ENCODE measurements at places on chromosomes 1 and 21.

GRCh38 chr1:36386265-36387140 lies 779 bp upstream of the STK40 start:
- peak; percentile 99 for DNase-seq

DNA sequence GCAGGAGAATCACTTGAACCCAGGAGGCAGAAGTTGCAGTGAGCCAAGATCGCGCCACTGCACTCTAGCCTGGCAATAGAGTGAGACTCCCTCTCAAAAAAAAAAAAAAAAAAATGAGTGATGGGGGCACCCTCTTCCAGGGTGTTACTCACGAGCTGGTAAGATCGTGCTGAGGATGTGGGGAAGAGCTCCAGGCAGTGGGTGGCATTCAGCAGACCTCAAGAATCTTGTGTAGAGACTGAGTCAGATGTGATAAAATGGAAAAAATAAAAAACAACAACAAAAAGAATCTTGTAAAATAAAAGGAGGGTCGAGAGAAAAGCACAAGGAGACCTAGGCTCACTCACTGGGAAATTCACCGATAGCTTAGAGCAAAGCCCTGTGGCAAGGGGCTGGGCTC lies 38.5 kb downstream of the EPHA2 start:
- DNase-seq = no peak

DNA sequence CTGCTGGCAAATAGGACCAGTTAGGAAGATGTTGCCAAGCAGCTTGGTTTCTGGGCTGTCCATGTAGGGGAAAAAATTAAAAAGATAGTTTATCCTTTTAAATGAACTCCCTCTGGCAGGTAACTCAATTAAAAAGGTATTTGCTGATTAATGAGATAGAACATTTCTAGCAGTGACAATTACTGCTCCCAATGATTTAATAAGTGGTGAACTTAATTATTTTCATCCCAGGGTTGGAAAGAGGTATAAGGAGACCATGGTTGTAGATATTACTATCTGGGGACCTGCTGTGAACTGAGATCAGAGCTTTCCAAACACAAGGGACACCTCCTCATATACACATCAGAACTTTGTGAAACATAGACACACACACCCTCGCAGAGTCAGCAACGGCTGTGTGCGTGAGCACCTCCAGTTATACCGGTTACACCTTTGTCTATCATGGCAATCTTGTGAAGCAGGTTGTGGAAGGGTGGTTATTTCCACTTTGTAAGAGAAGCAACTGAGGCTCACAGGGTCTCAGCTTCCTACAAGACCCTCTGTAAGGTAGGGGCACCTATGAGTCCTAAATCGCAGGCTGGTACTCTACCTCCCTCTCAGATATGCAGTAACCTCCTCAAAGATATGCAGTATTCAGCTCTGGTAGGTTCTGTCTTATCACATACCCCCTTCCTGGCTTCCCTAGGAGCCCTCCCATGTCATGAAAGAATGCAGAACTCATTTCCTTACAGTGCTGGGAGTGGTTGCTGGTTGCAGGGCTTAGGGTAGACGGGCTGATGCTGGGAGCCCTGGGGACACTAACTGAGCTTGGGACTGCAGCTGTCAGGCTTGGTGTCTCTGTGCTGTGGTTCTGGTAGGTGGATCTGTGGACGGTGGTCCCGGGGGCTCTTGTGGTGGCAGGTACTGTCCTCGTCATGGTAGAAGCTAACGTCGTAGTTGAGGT lies 18.5 kb upstream of the MAGOH start:
- DNase-seq = no peak

DNA sequence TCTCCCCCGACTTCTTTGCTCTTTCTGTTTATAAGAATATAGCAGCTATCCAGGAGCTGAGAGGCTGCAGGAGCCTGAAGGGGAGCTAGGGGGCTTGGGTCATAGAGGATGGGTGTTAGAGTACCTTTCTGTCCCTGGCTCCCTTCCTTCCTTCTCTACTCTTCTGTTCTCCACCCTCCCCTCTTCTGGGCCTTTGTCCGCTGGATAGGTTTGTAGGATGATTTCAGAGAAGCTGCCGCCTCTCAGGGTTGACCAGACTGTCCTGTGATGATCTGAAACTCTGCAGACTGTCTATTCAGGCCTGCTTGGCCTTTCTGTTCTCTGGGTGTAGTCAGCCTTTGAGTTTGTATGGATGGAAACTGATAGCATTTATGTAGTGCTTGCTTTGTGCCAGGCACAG lies 26.3 kb downstream of the PPFIA4 start:
- DNase-seq = no peak

DNA sequence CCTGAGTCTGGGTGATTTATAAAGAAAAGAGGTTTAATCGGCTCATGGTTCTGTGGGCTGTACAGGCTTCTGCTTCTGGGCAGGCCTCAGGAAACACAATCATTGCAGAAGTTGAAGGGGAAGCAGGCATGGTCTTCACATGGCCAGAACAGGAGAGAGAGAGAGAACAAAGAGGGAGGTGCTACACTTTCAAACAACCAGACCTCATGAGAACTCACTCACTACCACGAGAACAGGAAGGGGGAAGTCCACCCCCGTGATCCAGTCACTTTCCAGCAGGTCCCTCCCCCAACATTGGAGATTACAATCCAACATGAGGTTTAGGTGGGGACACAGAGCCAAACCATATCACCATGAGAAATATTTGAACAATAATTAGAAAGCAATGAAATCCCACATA lies 222.9 kb downstream of the FAM72C start:
- no peak for DNase-seq

DNA sequence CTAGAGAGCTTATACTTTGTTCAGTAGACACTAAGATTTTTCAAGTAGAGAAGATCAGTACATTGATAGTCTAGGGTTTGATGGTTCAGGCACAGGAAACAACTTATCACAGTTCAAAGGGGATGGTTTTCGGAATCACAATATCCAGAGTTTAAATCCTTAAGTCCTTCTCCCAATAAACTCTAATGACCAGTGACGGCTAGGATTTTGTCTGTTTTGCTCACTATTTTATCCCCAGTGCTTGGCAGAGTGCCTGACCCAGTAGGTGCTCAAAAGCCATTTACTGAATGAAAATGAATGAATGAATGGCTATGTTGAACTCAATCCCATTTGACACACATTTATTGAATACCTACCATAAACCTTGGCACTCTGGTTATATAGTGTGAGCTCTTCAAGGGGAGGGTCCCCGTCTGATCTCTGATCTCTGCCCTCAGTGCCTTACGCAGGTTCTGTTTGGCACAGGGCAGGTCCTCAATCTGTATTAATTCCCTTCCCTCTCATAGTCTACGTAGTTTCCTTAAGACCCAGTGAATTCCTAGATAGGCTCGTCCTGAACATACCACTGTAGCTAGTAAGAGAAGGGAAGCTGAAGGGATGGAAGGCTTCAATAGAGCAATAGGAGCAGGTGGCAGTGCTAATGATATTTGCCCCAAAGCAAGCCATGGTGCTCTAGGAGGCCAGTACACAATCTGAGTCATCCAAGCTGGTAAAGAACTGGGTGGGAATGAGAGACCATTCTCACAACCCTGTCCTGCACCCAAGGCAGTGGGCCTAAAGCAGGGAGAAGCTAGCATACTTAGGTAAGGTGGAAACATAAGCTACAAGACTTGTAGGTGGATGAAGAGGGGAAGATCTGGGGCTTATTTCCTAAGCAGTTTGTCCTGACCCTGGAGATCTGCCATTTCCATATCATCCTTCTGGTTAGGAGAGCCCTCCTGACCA lies 53.4 kb downstream of the DMAP1 start:
- DNase-seq = peak; percentile 53

DNA sequence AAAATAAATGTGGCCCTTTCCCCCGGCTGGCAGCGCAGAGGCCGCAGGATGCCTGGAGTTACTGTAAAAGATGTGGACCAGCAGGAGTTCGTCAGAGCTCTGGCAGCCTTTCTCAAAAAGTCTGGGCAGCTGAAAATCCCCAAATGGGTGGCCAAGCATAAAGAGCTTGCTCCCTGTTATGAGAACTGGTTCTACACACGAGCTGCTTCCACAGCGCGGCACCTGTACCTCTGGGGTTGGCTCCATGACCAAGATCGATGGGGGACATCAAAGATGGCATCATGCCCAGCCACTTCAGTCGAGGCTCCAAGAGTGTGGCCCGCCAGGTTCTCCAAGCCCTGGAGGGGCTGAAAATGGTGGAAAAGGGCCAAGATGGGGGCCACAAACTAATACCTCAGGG lies 95.9 kb downstream of the LRIG2 start:
- no peak for DNase-seq

DNA sequence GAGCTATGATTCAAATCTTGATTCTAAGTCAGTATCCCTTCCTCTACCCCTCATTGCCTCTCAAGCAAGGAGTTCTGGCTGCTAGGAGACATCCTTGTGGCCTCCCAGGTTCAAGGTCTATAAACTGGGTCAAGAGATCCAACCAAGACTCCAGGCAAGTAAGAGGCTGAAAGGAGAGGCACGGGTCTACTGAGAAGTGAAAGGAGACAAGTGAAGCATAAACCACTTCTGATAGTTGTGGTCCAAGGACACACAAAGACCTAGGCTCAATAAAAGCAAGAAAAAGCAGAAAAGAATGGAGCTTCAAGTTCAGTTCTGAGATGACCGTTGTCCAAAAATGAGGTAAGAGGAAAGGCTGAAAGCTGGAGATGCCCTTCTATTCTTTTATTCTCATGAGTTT lies 17.8 kb upstream of the PPP2R5A start:
- DNase-seq = no peak

DNA sequence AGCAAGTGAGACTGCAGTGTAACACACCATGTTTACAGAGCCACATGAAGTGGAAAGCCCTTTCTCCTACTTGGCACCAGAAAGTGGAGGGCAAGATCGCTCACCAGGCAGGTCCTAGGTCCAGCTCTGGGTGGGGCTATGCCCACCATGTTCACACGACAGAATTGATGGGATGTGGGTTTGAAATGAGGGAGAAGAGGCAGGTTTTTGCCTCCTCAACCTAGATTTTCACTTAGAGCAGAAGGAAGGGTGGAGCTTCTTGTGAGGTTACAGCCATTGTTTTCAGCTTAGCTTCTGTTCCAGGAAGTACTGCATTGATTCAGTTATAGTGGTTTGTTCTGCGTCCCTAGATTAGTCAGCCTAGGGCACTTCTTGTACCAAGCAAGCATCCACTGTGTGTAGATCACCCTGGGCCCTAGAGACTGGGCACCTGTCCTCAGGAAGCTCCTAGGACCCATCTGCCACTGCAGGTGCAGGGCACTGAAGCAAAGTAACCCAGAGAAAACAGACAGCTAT lies 2.3 kb downstream of the CD53 start:
- DNase-seq = peak; percentile 74

DNA sequence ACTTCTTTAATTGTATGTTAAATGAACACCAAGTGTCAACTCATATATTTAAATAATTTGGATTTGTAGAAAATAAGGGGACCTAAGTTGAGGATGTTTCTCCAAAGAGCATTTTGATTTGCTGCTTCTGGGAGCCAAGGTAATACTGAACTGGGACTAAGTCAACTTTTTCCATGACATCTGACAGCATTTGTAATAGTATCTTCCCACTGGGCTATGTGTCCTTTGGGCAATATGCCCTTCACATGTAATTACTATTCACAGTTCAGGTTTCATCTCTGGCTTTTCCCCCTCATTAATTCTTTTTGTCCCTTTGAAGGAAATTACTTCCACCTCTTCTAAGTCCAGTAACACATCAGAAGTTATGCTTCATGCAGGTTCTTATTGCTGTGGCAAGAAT lies 36.7 kb upstream of the HP1BP3 start:
- no peak for DNase-seq

DNA sequence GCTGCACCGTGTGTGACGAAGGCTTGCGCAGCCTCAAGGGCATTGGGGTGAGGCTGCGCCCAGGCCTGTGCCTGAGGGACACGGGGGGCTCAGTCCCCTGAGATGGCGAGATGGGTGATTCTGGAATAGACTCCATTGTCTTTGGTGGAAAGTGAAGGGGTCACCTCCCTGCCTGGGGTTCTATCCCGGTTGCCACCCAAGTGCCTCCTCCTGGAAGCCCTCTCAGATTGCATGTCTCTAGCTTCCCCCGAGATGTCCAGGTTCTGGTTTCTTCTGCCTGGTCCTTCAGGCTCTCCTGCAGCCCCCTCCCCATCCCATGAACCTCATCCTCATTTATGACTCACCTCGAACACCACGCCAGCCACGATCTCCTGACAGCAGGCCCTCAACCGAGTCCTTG lies 22.3 kb upstream of the MFN2 start:
- DNase-seq = no peak

GRCh38 chr1:173409613-173410012 lies 67.5 kb upstream of the PRDX6 start:
- no peak for DNase-seq

DNA sequence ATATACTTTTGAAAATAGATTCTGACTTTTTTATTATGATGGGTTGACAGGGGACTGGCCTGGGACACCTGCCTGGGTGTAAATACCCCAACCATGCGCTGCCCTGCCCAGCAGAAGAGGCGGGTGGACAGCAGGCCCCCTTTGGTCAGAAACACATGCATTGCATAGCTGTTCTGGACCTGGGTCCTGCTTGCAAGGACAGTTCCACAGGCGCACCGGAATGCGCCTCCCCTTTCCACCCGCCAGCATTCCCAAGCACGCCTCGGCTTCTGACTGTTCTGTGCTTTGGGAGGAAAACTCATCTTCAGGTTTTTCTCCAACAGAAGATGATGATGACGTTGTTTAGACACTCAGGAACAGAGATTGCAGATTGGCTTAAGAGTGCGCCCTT lies 428 bp upstream of the ZNF678 start:
- peak; percentile 66 for DNase-seq

GRCh38 chr1:218259800-218260199 lies 25.3 kb upstream of the RRP15 start:
- peak; percentile 74 for DNase-seq

DNA sequence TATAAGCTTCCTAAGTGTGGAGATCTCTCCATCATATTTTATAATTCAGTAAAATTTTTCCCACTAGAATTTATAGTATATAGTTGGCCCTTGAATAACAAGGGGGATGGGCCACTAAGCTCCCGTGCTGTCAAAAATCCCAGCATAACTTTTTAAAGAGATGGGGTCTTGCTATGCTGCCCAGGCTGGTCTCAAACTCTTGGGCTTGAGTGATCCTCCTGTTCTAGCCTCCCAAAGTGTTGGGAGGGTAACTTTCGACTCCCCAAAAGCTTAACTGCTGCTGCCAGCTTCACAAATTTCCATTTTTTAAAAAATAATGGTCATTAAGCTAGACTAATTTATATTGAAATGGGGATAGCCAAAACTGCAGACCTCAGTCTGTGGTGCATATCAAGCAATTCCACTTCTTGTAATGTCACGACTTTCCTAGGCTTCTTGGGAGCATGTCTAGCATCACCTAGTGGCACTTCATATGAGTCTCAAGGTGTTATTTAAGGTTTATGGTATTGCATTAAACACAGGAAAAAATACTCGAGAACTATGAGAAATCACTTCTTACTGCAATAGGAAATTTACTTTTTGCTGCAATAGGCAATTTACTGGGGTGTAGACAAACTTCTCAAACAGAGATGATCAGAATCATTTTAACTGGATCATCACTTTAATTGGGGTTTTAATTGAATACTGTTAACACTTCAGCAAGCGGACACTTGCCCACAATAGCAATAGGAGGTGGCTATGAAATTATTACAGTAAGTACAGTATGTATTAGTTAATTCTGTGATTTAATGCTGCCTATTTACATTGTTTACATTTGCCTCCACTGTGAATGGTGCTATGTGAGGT lies 19.3 kb upstream of the ACTA1 start:
- DNase-seq = peak; percentile 35

GRCh38 chr1:112575154-112575804 lies 43.7 kb downstream of the ST7L start:
- DNase-seq = peak; percentile 33
